Type B pancreatic cell (in vitro differentiated cells): ENCODE measurements at places on chromosomes 11 and 22.
A peak's percentile ranks its signal among the peaks of the same experiment; 100 is the strongest.

GRCh38 chr22:42651134-42651533 is 1.9 kb upstream of the CYB5R3 start:
- no peak for DNase-seq

DNA sequence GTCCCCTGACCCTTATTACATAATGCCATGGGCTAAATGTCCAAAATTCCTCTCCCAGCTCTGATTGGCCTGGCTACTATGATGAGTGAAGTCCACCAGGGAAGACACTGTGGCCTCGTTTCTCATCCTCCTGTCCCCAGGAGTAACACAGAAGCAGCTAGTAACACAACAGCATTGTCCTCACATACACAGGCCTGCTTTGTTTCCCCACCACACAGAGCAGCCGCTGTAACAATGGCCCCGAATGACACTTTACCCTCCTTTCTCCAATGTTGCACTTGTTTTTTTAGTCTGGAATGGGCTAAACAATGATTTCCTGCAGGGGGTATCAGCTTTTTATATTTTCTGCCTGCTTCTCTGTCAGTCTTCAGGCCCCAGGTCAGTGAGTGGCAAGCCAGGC is at the start of gene PRR5L:
TSS of gene PRR5L (plus strand) at position 363 of the 400 bp plus-strand sequence. CDS start 104,834 bp downstream, outside the sequence.
- DNase-seq = no peak

DNA sequence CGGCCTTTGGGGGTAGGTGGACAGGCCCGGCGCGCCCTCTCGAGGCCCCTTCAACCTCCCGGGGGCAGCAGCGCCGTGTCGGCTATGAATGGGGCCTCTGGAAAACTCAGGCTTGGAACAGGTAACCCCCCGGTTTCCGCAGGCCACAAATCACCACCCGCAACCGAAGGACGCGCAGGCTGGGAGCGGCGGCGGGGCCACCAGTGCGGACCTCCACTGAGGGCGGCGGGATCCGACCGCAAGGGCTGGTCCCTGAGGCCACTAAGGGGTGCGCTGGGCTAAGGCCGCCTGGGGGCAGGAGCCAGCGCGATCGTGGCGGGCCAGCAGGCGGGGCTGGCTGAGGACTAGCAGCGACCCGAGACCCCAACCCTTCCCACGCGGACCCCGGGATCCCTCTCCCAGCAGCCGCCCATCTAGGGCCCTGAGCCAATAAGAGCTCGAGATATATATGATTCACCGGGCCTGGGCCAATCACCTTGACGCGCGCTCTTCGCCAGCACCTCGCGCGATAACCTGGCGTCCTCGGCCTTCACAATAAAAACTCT is 609 bp upstream of the ATF4 start:
- peak; percentile 95 for DNase-seq

- no peak for DNase-seq
These were observed 26.7 kb downstream of the PARVG start for GRCh38 chr22:44207173-44207980.

DNA sequence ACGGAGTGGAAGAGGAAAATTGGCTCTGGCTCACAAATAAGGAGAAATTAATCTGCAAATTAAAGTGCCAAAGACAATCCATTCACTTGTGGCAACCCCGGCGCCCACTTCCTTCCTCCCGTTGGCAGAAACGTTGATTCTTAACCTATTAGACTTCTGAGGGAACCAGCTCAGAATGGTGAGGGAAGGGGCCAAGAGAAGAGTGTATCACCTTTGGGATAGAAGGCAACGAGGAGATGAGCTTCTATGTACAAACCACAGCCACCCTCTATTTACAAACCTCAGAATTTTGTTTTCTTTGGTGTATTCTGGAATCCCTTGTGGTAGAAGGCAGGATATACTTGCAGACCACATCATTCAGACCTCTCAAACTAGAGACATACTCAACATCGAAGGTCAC is 1.1 kb downstream of the MB start:
- DNase-seq = no peak

DNA sequence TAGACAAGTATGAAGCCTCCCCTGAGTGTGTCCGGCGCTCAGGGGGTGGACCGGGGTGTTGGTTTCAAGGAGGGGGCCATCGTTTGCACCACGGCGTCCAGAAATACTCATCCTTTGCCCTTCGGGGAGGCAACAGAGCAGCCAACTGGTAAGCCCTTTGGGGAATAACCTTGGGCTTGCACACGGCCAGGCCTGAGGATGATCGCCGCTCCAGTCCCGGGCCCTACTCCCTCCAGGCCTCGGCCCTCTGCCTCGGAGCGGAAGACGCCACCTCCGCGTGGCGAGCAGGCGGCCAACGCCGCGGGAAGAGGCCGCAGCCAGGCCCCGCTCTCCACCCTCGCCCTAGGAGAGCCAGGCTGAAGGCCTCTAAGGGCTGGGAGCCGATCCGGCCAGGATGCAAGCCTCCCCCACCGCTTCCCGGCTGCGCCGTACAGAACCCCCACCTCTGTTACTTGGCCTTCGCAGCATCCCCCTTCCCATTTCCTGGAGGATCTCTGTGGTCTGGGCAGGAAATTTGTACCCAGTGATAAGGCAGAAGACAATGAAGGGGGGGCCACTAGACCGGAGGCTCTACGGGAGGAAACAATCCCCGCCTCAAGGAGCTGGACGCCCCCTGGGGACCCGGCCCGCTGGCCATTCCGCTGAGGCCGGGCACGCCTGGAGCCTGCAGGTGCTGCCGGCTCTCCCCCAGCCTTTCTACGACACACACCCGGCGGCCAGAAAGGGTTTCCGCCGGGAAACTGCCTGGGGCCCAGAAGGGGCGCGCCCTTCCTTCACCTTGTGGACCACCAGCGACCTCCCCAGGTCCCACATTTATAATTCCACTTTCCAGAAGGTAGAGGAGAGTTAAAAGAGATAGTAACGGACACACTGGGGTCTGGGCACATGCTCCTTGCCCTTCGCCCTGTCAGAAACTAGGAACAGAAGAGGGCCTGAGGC is 2.6 kb downstream of the ESAM start:
- no peak for DNase-seq

GRCh38 chr11:18526130-18526520 is 617 bp downstream of the TSG101 start:
- DNase-seq = no peak

GRCh38 chr11:39327302-39327701 is 2132.2 kb downstream of the LRRC4C start:
- no peak for DNase-seq

- DNase-seq = no peak
These were observed 174.8 kb upstream of the MTMR2 start for GRCh38 chr11:96098511-96099241.

DNA sequence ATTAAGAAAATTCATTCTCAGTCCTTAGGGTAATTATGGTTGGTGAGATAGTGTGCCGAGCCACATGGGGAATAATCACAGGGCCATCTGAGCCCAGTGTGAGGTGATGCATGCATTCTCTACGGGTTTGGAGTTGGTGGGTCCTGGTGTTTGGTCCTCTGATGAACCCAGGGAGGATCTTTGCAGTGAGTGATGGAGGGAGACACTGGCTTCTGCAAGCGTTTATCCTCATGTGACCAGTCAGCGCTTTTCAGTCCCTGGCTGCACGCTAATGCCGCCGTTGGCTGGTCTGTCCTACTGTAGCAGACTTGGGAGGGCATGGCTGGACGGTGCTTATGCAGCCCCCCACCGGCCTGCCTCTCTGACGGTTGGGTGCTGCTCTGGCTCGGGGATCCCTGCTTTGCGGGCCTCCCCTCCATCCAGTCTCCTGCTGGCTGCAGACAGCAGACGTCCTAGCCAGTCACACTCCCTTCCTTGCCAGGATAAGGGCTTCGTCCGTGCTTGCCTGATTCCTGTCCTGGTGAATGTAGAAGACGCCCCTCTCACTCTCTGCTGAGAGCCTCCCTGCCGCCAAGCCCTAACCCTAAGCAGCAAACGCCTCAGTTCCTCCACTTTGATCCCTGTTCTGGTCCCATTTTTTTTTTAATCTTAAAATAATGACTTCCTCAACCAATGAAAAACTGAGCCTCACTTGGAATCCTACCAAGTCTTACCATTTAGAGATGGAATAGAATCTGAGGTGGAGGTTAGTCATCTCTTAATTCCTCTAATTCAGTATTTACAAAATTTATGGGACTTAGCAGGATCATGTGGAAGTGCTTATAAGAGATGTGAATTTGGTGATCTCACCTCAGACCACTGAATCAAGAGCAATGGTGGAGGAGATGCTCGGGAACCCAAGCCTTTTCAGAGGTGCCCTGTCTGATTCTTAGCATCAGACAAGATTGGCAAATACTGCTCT is 143.7 kb upstream of the SORL1-AS1 start:
- no peak for DNase-seq

DNA sequence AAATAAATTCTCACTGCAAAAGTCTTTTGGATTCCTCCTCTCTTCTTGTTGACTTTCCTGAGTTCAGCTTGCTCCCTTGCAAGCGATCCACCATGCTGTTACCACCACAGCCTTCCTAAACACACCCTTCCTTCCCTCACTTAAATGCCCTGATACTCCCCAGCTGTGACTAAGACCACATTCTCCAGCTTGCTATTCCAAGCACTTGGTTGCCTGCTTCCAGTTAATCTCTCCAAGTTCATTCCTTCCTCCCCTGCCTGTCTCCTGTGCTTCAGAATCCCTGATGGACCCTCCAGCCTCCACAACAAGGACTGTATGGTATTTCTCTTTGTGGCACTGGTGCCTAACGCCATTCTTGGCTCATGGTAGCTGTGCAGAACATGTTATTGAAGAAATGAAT is 603.9 kb upstream of the CADM1 start:
- no peak for DNase-seq

DNA sequence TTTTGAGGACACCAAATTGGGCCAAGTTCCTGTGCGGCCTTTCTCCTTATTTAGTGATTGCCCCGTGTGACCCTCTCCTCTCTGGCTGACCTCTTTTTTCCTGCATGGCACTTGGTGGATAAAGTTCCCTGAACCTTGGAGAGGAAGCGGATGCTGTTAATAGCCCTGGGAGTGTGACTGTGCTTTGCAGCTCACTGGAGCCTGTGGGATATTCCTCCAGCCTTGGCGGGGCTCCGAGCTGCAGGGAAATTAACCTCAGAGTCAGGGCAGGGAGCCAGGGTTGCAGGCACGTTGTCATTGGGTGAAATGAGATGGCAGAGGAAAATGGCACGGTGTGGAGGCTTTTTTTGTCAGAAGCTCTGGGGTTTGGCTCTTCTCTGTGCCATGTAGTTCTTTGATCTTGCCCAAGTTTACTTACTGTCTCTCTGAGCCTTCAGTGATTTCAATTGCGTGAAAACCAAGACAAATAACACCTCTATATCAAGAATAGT is 965 bp downstream of the OR9Q1 start:
- no peak for DNase-seq

- DNase-seq = no peak
These were observed 82.3 kb upstream of the EED start for GRCh38 chr11:86162239-86162638.

GRCh38 chr11:111871693-111872161 is 346 bp upstream of the ALG9 start:
- DNase-seq = no peak

GRCh38 chr22:48893288-48894063 is 934.2 kb downstream of the BRD1 start:
- DNase-seq = no peak

- peak; percentile 74 for DNase-seq
These were observed at the start of gene ME3 for GRCh38 chr11:86672007-86672621. Gene ME3, minus strand, starts transcription at chr11:86672616.

GRCh38 chr22:28943501-28943879 is 60.1 kb downstream of the ZNRF3 start:
- DNase-seq = no peak

- DNase-seq = no peak
These were observed 48.0 kb downstream of the TIMP3 start for GRCh38 chr22:32849501-32849900.

- DNase-seq = no peak
These were observed 3.6 kb upstream of the LMO1 start for GRCh38 chr11:8267280-8267679.

GRCh38 chr22:46067159-46068111 is 82.9 kb upstream of the PPARA start:
- DNase-seq = no peak

GRCh38 chr22:28187612-28188011 is 268.6 kb upstream of the PITPNB start:
- DNase-seq = no peak

DNA sequence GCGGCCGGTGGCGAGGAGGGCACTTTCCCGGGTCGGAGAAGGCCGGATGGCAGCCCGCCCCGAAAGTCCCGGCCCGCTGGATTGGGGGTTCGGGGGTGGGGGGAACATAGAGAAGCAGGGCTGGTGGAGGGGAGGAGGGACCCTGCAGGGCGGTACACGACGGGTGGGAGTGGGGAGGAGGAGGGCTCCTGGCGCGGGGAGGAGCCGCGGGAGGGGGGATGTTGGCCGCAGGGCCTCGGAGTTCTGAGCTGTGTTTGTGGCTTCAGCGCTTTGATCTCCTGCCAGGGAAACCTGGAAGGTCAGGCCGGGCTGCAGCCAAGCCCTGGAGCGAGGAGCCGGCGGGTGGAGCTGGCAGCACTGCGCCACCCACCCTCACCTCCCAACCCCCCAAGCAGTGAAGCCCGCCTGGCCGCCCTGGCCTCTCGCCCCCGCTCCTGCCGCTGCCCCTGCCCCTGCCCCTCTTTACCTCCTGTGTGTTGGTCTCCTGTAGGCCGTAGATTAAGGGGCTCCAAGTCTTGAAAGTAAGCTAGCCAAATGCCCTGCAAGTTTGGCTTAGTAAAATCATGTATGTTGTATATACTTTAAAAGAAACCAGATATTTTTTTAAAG is 30.9 kb downstream of the C22orf31 start:
- DNase-seq = peak; percentile 84

- no peak for DNase-seq
These were observed 181.6 kb upstream of the POU2AF2 start for GRCh38 chr11:111063726-111064517.

- no peak for DNase-seq
These were observed 326.2 kb downstream of the TBC1D22A start for GRCh38 chr22:47088480-47089158.

DNA sequence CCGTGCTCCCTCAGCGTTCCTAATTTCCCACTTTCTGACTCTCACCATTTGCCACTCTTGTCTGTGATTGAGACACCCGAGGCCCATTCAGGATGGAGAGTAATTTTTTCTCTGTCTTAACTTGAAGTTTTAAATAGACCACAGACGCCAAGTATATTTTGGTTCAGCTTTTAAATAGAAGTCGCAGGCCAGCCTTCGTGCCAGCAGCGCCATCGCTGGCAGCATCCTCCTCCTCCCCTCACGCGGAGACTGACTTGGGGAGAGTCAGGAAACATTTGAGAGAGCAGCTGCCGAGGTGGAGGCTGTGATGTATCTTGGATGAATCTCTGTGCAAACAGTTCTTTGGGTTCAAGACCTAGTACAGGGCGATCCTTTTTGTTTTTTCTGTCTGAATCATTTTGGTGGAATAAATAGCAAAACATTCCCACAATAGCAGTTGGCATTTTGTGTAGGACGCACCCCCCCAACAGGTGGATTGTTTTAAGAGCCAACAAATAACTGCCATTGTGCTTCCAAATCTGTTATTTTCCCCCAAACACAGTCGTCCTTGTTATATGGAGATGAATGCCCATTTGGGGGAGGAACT is 889 bp upstream of the DMC1 start:
- DNase-seq = no peak
